ENCODE measurements at places on chromosomes 12 and 14.

- DNase-seq, result no peak
Observed at GRCh38 chr14:57871459-57872080, 5.7 kb upstream of the SLC35F4 start.

GRCh38 chr12:49953151-49953550 is 2.6 kb downstream of the AQP2 start:
- DNase-seq, result no peak

DNA sequence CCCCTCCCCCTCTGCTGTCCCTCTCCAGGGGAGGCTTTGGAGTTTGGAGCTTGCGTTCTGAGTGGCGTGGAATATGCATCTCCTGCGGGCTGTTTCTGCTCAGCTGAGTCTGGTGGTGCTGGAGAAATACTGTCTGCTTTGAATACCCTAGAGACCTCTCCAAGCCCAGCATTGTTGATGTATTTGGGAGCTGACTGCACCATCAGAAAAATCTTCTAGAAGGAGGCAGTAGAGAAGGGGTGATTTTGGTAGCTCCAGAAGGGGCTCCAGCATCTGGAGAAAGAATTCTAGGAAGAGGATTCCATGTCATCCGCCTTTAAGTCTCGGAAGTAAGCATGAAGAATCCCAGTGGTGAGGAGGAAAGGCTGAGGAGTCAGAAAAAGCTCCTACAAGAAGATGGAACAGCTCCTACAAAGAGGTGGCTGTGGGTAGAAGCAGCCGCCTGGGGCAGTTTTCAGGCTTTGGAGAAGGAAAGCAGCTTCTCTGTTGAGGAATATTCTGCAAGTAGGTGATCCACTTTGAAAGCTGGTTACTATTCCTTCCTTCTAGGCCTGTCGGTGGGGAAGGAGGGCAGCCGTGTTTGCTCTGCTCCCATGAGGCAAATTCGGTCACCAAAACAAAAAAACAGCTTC is 9.7 kb downstream of the MLXIP start:
- DNase-seq, result no peak

DNA sequence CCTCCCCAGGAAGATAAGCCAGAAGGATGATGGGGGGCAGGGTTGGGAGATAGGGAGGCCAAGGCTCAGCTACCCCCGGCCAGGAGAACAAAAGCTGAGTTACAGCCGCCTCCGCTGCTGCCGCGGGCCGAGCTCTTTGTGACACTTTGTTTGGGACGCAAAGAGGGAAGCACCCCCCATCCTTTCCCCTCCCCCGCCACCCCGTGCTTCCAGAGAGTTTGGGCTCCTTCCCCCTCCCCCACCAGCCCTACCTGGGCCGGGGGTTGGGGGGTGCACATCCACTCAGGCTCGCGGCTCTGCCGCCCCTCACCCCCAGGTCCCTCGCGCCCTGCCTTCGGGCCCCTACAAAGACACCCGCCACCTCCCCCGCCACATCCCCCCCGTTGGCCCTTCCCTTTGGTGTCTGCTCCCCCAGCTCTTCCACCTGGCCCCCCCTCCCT is 799 bp downstream of the ZNF219 start:
- DNase-seq, result no peak

DNA sequence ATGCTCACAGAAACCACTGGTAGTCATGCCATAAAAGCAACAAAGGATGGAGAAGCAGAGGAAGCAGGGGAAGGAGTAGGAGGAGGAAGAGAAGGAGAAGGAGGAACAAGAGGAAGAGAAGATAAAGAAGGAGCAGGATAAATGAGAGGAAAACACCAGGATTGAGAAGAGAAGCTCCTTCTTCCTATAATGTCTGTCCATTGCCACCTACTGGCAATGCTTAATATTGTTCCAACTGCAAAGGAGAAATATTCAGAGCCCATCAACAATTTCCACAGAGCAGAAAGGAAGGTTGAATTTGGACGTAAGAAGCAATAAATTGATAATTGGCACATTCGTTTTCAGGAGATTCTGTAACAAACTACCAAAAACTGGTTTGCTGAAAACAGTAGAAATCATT is 898.4 kb downstream of the SLC16A7 start:
- no peak for DNase-seq

DNA sequence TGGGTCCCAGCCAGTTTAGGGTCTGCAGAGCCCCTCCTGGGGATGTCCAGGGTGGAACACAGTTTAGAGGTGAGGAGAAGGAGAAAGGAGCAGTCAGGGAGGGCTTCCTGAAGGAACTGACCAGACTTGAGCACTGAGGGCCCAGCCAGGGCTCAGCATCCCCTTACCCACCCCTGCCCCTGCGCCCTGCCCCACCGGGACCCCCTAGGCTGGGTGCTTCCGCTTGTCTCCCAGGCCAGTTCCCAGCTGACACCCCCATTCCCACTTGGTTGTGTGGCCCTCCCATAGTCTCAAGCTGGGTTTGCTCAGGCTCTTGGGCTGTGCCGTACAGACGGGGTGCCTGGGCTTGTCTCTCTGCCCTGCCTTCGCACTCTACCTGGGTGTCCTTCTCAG is 26.3 kb upstream of the KIF26A start:
- DNase-seq, result no peak

DNA sequence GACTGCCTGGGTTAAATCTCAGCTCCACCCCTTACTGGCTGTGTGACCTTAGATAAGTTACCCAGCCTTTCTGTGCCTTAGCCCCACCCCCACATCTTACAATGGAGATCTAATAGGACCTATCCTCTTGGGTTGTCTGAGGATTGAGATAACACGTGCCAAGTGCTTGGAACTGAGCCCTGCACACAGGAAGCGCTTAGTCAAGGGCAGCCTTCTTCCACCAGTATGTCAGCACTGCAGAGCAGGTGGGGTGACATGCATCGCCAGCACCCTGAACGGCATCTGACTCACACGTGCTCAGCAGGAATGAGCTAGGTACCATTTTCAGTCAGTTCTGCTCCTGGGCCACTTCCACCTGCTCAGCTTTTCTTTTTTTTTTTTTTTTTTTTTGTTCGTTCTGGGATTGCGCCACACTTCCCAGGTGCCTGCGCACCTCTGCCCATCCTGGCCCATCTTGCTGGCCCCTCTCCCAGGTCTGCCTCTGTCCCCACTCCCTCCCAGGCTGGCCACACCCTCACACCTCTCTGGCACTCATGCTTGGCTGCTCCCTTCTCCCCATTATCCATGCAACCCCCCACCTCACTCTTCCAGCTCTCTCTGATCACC is 19.6 kb downstream of the LGMN start:
- DNase-seq, result peak; percentile 58

- no peak for DNase-seq
Observed at GRCh38 chr12:115378291-115378690, 694.3 kb upstream of the TBX3 start.

DNA sequence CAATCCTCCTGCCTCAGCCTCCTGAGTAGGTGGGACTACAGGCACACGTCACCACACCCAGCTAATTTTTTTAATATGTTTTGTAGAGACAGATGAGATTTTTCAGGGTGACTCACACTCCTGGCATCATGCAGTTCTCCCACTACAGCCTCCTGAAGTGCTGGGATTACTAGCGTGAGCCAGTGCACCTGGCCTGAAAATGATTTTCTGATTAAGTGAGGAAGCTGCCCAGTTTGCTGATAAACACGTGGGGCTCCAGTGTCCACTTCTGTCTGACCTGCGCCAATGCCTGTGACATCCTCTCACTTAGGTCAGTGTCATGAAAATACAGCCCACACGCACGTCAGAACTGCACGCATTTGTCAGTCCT is 37.0 kb upstream of the SFSWAP start:
- DNase-seq, result no peak

- no peak for DNase-seq
Observed at GRCh38 chr14:71322655-71323250, 415.5 kb downstream of the PCNX1 start.

DNA sequence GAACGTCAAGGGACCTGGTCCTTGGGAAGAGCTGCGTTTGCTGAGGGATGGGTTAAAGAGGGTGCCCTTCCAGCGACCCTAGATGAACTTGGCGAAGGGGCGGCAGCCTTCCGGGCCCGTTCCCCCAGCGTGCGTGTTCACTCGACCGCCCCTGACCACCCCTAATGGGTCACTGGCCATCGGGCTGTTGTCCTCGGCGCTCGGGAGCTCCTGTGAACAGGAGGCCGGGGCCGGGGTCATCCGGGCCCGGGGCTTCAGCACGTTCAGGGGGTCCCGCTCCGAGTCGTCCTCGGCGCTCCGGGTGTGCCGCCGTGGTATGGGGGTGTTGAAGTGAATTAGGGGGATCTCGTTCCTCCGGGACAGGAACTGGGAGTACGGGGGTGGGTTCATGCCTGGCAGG is 9.2 kb downstream of the FGF23 start:
- no peak for DNase-seq

GRCh38 chr12:14402697-14403096 is 37.2 kb downstream of the ATF7IP start:
- DNase-seq, result no peak

GRCh38 chr12:119389687-119390086 is 55.2 kb downstream of the CCDC60 start:
- DNase-seq, result no peak

DNA sequence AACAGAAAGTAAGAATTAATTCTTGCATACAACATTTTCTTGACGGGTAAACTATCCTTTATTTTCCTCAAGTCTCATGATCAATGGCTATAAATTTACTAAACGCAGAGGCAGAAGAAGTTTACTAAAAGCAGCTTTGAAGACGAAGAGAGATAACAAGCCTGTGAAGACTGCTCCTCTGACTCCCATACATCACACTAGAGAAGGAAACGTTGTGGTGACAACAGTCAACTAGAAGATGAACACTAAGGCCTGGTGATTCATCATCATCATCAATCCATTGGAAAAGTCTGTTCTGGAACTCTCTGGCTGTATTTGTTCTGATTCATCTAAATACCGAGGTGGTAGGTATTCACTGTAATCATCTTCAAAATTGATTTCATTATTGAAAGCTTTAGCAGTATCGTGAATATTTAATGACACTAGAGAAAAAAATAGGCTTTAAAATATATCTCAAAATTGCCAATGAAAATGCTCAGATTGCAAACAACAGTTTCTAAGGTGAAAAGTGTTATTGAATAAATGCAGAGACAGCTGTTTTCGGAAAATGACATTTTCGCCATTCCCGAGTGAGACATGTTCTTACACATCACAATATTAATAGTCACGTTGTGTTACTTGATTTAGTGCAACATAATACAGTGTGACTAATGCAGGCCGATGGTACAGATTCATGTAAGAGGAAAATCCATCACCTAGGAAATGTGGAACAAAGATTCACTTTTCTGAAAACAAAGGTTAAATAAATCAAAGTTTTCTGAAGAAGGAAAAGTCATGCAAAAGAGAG is 260.5 kb downstream of the C12orf50 start:
- no peak for DNase-seq
